ENCODE measurements at places on chromosomes 2 and 18.

- no peak for DNase-seq
These were observed 1319.7 kb upstream of the CRIM1 start for GRCh38 chr2:35035883-35036282.

- DNase-seq: no peak
These were observed 57.7 kb downstream of the METTL4 start for GRCh38 chr18:2513616-2514015.

- no peak for DNase-seq
These were observed 170.1 kb downstream of the FHOD3 start for GRCh38 chr18:36467614-36468013.

DNA sequence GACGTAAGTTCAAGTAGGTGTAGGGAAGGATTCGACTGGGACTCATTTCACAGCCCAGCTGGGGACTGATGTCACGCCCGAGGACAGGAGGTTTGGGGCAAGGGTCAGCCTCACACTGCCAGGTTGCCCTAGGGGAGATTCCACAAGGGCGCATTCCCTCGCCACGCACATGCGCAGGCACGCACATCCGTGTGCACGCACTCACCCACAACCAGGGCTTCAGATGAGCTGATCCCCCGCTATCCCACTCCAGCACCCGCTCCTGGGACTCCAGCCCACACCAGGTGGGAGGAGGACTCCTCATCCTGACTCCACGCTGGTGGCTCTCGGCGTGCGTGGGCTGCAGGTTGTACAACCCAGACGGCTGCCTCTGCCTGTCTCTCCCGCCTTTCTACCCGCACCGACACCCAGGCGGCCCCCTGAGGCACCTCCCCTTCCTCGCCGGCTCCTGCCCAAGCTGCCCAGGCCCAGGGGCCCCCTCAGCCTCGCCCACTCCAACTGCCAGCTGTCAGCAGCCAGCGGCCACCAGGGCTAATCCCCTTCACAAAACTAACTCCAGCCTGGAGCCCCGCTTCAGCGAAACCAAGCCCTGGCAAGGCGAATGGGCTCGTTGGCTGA, 47.8 kb upstream of the FOSL2 start:
- DNase-seq: no peak

GRCh38 chr2:219688560-219689445, 61.4 kb downstream of the SLC4A3 start:
- DNase-seq: no peak

DNA sequence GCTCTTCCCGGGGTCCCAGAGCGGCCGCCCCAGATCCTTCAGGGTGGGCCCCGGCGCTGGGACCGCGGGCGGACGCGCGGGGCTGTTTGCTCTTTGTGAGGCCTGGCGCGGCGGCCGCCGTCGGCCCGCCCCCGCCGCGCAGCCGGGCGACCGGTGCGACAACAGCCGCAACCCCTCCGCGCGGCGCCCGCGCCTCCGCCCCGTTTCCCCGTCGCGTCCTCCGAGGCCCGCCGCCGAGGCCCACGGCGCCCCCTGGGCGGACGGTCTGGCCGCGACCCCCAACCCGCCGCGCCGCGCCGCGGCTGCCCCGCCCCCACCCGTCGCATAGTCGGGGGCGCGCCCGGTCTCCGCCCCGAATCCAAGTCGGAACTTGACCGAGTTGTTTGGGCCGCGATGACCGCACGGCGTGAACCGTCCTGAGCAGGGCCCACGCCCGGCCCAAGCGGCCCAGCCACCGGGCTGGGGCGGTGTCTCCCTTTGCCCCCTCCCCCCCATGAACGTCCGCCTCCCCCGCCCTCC, 448 bp downstream of the YPEL5 start:
- DNase-seq: no peak

DNA sequence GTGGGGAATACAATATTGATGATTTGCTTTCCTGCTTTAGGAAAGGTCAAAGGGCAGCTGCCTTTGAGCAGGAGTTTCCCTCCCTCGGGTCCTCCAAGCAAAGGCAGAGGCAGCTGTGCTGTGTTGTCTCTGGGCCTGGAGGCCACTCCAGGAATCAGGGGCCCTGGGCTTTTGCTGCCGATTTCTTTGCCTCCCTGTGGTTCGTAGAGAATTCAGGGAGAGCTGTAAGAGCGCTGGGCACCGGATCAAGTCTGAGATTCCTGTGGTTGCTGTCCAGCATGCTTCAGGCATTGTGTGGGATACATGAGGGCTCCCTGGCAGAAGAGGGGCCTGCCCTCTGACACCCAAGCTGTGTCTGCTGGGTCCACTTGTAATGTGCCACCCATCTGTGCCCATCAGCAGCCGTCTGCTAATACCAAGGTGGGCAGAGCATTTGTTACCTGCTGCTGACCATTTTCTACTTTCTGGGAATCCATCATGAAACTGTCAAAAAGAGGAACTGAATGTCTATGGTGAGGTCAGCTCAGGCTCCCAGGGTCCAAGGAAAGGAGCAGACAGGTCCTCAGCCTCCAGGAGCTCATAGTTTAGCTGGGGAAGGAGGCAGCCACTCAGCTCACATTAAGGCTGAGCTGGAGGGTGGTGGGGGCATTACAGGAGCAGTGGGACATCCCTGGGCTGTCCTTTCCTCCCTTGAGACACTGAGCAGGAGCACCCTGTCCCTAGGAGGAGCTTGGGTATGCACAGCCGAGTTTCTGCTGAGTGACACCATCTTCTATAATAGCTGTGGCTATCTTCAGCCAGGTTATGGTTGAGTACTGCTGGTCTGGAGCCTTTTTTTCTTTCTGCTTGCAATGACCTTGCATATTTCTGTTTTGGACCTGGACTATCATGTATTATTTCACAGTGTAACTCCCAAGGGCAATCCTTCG, 68.5 kb downstream of the CTIF start:
- no peak for DNase-seq

- DNase-seq: no peak
These were observed 74.6 kb upstream of the GPC1 start for GRCh38 chr2:240360645-240361475.

- no peak for DNase-seq
These were observed 403.1 kb downstream of the IRS1 start for GRCh38 chr2:226396541-226396940.

DNA sequence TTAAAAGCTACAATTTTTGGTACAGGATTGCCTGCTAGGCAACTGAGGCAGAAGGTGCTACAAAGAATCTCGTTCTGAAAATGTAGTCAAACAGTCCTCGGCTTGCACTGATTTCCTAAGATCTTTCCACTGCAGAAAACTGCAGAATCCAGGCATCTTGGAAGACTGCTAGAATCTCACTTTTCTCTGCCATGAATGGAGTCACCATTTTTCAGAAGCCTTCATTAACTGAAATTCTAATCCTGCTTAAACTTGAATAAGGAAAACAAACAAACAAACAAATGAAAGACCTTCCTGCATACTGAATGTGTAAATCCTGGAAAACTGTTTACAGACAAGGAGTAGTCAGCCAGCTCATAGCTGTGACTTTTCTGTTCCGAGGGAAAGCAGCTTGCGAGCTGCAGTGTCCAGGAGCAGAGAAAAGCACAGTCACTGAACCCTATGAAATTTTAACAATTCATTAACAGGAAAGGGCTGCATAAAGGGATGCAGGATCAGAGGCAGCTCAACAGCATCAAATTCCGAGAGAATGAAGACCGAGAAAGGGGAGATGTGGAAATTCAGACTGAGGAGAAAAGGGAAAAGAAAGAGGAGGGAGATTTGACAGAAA, 210.5 kb upstream of the PIK3C3 start:
- DNase-seq: no peak

- no peak for DNase-seq
These were observed 15.4 kb upstream of the MATN3 start for GRCh38 chr2:20027705-20028434.

GRCh38 chr2:99765731-99766318, 276.0 kb upstream of the REV1 start:
- DNase-seq: no peak

- no peak for DNase-seq
These were observed 80.7 kb upstream of the LDLRAD4 start for GRCh38 chr18:13137670-13138419.

- no peak for DNase-seq
These were observed 48.7 kb upstream of the NFE2L2 start for GRCh38 chr2:177313162-177313781.

Data from thoracic aorta (tissue), 2 donors.